ENCODE measurements at places on chromosomes 5 and 9.

GRCh38 chr5:134005417-134006061 lies 764 bp upstream of the VDAC1 start:
- no peak for DNase-seq

DNA sequence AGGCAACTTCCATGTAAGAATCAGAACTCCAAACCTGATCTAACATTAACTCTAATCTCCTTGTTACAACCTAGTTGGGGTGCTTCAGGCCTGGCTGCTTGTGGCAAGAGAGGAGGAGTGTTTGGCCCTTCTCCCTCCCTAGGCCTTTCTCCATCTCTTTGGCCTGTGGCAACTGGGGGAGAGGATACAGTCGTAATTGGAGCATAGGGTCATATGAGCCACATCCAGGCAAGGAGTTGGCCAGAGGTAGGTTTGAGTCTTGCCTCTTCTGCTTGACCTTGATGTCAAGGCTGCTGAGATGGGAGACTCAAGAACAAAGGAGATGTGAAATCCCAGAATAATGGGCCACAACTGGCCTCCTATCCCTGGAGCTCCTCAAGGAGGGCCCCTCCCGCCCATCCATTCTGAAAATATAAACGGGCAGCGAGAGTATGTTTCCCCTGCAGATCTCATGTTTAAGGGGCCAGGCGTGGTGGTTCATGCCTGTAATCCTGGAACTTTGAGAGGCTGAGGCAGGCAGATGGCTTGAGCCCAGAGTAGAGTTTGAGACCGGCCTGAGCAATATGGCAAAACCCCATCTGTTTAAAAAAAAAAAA lies 59.3 kb upstream of the ANGPTL2 start:
- DNase-seq, result no peak

- DNase-seq, result peak; percentile 44
Measured at GRCh38 chr5:55226027-55226933, 835 bp downstream of the MCIDAS start.

- DNase-seq, result no peak
Measured at GRCh38 chr5:9231842-9232241, 314.0 kb downstream of the SEMA5A start.

DNA sequence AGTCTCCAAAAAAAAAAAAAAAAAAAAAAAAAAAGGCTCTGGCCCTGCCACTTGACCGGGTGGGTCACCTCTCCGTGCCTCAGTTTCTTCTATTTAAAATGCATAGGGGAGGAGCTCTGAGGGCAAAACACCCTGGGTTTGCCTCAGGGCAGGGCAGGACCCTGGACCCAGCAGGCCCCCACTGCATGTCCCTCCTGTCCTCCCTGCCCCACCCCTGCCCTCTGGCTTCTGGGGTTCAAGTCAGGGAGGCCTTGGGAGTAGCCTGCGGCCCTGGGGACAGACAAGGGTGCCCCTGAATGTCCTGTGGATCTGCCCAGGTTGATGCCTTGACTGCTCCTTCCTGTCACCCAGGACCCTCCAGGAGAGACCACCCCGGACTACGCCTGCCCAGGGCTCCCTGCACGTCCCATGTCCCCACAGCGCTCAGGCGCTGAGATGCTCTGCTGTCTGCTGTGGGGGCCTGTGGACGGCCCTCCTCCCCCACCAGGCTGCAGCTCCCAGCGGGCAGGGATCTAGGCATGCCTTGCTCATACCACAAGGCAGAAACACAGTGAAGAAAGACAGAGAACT lies 35.4 kb downstream of the ADAMTS2 start:
- DNase-seq, result no peak

DNA sequence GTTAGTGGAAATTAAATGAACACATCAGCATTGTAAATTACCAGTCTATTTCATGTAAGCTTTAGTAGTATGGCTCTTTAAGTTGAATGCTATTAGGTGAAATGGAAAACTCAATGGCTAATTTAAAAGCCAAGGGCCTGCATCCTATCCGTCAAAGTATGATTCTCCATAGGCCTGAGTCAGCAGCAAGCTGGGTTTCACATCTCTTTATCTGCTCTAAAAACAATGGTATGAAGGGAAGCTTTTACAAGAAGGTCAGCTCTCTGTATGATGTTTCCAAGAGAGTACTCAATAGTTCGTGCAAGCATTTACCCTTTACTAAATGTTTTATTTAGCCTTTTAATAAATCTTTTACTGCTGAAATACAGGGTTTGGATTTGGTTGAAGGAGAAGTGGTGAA lies 62.8 kb downstream of the MAP1B start:
- DNase-seq, result no peak

- no peak for DNase-seq
Measured at GRCh38 chr9:110143950-110144545, 63.9 kb downstream of the C9orf152 start.

- no peak for DNase-seq
Measured at GRCh38 chr5:178387061-178387855, 154.7 kb upstream of the PHYKPL start.

DNA sequence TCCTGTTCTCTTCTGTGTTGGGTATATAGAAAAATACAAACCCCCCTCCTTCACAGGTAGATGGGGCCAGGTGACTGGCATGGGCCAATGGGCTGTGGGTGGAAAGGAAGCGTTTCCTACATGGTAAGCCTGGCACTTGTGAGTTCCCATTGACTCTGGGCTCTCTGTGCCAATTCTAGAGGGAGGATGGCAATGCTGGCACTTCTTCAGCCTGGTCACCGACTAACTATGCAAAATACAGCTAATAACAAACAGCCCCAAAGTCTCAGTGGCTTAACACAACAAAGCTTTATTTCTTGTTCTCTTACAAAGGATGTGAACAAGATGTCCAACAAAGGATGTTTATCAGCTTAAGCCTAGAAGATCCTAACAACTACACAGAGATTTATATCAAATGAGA lies 258.1 kb downstream of the SYK start:
- DNase-seq, result no peak

All from NCI-H187 (cell line).